ENCODE measurements at places on chromosomes 7 and 10.

- DNase-seq, result no peak
These were observed 28.8 kb upstream of the OPALIN start for GRCh38 chr10:96387601-96388000.

GRCh38 chr10:10432296-10433035 is 585.2 kb upstream of the CELF2 start:
- DNase-seq, result no peak

DNA sequence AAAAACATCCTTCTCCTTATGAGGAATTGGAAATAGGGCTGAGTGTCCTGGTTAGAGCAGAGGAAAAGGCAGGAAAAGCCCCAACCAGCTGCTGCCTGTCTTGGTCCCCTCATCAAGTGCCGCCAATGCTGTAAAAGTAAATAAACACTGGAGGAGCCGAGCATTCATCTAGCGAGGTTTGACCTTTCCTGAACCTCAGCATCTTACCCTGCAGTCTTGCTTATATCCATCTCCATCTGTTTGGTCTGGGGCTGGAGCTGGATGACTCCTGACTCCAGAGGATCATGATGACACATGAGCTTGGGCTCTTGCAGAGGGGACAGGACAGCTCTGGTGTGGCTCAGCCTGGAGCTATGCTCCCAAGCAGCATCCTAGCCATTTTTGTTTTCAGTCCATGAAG is 501.1 kb downstream of the TNS3 start:
- no peak for DNase-seq

GRCh38 chr10:113053091-113053490 is 103.0 kb downstream of the TCF7L2 start:
- DNase-seq, result no peak

GRCh38 chr7:129502708-129503685 is 666 bp downstream of the SMKR1 start:
- DNase-seq, result no peak

- DNase-seq, result no peak
These were observed 6.7 kb upstream of the PWWP2B start for GRCh38 chr10:132390170-132390920.

DNA sequence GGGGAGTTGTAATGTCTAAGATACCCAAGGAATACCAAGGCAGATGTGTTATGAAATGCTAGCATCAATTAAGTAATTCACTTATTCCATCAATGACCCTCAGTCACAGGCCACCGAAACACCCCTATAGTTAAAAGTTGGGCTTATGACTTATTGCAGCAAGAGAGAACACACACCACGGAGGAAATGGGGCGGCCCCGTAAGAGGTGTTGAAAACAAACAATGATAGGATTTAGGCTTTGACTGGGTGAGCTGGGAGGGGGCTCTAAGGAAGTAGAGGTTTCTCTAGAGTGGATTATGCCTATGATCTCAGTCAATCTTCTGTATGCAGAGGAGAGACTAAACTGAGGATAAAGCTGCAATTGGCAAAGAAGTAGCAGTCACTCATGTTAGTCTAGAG is 45.4 kb upstream of the PRKCQ start:
- DNase-seq, result no peak

DNA sequence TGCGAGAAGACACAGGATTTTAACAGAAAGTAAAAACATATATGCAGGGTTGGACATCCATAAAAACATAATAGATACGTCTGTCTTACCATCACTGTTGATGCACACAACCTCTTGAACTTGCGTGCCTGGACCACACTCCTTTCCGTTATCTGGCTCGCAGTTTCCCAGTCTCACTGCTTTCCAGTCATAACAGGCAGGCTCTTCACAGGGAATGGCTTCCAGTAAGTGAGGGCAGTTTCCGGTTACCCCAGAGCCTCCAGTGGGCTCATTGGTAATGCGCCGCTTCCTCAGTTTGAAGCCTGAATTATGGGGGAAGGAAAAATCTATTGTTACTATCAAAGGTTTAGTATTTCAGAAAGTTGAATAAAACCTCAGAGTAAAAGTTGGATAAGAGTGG is 290.7 kb downstream of the THSD7A start:
- no peak for DNase-seq

DNA sequence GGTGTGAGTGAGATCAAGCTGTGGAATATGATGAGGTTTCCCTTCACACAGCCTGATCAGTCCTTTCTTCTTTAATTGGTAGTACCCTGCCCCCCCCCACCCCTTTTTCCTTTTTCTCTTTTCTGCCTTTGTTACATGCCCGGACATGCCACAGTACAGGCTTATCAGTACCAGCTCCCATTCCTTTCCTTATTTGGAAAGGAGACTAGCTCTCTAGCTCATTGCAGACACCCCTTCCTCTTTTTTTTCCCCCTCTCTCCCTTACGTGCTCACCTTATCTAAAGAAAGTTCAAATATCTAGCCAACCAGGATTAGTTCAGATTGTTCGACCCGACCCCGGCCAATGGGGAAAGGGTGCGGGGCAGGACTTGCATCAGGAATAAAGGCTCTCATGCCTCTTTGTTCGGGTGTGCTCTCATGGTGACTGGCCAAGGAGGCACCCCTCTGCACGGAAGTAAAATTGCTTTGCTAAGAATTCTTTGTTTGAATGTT is 230.4 kb downstream of the ACTR3B start:
- no peak for DNase-seq

GRCh38 chr10:13439313-13440184 is 89.3 kb downstream of the BEND7 start:
- no peak for DNase-seq

- peak; percentile 68 for DNase-seq
These were observed 18.7 kb upstream of the ZNF488 start for GRCh38 chr10:47402641-47403301.

- no peak for DNase-seq
These were observed 849 bp downstream of the LRRN3 start for GRCh38 chr7:111091593-111092358.

DNA sequence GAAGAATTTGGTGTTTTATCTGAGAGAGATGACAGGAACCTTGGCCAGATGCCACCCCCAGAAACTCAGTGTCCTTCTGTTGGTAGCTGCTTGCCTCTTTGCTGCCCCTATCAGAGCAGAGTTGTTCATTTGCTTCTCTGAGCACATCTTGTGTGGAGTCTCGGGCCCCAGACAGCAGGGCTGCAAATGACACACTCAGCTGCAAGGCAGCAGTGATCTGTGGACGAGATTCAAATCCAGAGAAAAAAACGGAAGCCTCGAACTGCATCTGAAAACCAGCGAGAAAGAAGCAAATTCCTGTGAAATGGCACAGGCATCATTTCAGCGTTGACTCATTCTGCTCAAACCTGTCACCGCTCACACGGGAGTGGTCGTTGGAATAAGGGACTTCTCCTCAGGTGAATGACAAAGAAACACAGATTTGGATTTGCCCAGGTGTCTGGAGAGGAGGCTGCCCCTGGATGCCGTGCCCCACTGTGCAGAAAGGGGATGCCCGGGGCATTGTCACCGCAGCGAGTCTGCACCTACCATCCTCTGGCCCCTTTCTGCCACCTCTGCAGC is 144.7 kb downstream of the PFKFB3 start:
- no peak for DNase-seq

All from H1 (cell line).